Stimulated activated CD4-positive, alpha-beta T cell treated with anti-CD3 and anti-CD28 coated beads, Interleukin-15, amount 100 ng/mL, for 1 hour (primary cell): ENCODE measurements at places on chromosomes 11 and 22.

GRCh38 chr22:20223421-20224255 lies 44.5 kb downstream of the RTN4R start:
- no peak for DNase-seq

- no peak for DNase-seq
Measured at GRCh38 chr22:19109198-19110063, 12.8 kb downstream of the DGCR2 start.

GRCh38 chr22:19149991-19150390 lies at the start of gene GSC2:
Gene GSC2, minus strand, starts transcription at chr22:19150292. Its CDS starts 9 bp downstream, at chr22:19150283.
- no peak for DNase-seq

- DNase-seq, result no peak
Measured at GRCh38 chr11:67496113-67496512, 9.1 kb downstream of the PITPNM1 start.

DNA sequence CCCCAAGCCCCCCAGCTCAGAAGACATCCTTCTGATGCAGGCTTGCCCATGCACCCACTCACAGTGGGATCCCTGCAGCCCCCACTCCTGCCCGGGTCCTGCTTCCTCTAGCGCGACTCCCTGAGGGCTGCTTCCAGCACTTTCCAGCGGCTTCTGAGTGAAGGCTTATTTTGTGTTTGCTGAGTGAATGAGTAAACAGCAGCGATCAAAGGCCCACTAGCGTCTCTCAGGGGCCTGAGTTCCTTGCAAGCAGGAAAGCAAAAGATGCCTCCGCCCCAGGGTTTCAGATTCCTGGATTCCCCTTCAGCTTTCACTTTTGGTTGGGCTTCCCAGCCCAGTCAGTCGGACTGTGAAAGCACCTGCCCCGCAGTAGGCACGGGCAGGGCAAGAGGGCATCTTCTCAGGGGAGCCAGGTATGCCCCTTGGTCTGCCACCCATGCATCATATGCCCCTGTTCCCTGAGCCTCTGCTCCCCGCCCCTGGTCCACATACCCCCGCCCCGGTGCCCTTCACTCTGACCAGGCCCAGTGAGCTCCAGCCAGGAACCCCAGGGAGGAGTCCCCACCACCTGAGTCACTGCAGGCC lies 9.2 kb downstream of the FADD start:
- DNase-seq, result no peak

DNA sequence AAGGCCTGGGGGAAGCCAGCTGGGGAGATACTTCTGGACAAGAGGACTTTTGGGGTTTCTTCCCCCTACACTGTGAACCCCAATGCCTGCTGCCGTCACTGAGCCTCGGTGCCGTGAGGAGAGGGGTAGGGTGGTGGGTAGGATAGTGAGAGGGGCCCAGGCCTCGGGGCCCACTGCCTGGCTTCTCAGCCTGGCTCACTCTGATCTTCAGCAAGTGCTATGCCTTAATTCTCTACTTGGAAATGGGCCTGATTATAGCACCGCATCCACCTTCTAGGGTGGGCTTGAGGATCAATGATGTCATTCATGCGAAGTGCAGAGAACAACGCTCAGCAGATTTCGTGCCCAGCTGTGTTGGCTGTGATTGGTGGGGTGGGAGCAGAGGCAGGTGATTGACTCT lies 76.7 kb upstream of the NECTIN1 start:
- no peak for DNase-seq

GRCh38 chr11:122717264-122717867 lies 61.8 kb downstream of the UBASH3B start:
- DNase-seq, result no peak

DNA sequence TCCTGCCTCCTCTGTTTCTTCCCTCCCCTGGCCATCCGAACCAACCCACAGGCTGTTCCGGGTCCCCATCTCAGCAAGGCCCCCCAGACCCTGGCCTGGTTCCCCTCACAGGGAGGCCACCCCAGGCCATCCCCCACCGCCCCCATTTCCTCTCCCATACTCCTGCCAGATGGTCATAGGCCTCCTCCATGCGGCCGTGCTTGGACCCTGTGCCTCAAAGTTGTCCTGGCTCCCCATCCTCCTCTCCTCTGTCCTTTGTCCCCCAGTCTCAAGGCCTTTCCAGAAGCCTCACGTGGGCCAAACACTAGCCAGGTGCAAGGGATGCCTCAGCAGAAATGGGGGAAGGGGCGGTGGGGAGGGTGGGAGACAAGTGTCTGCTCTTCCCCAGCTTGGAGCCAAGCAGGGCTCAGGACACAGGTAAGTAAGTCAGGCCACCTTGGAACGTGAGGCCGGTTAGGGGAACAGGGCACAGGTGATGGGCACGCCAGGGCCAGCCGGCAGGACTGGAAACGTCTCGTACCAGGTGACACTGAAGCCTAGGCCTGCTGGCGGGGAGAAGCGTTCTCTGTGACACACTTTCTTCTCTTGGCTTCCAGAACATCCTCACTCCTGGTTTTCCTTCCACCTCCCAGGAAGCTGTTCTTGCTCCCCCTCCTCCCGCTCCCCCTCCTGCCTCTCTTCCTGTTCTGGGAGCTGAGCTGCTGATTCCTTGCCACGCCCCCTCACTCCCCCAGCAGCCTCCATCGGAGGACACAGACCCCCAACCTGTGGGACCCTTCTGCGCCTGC lies 31.5 kb upstream of the SLC22A12 start:
- no peak for DNase-seq

DNA sequence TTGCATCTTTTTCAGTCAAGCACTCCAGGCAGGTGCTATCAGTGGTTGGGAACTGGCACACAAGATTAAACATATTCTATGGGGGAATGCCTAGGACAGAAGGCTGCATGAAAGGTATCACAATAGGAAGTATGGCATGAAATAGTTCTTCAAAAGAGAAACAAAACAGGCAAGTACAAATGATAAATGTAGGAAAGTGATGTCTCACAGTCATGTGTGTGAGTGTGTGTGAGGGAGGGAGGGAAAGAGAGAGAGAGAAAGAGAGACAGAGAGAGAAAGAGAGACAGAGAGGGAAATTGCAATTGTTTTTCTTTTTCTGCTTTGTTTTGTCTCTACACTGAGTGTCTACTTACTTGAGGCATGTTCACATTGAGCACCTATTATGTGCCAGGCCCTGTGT lies 456.3 kb downstream of the MIAT start:
- no peak for DNase-seq

GRCh38 chr22:29302681-29303465 lies 3.6 kb upstream of the GAS2L1 start:
- DNase-seq, result no peak

DNA sequence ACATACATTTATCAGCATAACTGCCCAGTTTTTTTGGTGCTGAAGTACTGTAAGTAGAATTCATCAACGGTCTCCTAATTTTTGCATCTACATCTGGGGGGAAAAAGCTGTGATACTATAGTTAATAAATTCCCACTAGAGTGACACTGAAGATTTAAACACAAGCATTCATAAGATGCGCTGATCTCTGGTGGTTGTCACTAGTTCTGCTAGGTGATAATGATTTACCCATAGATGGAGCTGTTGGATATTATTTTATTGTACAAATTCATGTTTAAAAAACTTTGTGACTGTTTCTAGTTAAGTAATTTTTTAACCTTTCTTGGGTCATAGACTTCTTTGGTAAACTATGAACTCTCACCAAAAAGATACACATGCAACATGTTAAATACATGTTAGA lies 106.6 kb downstream of the EMSY start:
- no peak for DNase-seq

DNA sequence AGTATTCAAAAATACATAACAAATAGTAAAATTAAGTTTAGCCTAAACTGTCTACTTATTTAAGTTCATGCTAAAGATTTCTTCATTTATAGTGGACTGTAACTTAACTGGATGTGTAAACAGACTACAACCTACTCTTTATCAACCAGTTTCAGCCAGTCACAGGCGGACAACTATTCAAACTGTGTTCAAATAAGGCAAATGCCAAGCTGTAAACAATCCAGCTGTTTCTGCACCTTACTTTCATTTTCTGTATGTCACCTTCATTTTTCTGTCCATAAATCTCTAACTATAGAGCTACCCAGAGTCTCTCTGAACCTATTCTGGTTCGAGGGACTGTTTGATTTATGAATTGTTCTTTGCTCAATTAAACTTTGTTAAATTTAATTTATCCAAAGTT lies 992.8 kb downstream of the DLG2 start:
- DNase-seq, result no peak

DNA sequence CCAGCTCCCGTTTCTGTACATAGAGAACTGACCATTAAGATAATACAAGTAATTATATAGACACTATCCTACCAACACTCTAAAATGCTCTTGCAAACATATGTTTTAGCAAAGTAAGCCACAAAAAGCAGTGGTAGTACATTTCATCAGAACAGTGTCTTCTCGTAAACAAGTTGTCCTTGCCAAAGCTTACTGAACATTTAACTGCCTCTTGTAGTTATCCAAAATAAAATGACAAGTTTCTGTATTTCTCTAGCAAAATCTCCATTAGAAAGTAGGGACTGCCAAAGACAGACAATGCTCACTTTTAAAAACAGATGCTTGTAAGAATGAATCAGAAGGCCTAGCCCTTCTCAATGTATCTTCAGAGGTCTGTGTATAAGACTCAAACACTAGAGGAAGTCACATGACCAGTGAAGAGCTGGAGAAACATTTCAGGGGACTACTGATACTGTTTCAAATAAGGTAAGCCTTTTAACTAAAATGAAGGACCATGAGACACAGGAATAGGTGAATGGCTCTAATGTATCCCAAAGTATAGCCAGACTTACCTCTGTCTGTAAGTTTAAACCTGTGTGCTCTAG lies 7.8 kb upstream of the ZC3H12C start:
- DNase-seq, result no peak

- DNase-seq, result no peak
Measured at GRCh38 chr22:46428602-46429324, 93.2 kb downstream of the TRMU start.

DNA sequence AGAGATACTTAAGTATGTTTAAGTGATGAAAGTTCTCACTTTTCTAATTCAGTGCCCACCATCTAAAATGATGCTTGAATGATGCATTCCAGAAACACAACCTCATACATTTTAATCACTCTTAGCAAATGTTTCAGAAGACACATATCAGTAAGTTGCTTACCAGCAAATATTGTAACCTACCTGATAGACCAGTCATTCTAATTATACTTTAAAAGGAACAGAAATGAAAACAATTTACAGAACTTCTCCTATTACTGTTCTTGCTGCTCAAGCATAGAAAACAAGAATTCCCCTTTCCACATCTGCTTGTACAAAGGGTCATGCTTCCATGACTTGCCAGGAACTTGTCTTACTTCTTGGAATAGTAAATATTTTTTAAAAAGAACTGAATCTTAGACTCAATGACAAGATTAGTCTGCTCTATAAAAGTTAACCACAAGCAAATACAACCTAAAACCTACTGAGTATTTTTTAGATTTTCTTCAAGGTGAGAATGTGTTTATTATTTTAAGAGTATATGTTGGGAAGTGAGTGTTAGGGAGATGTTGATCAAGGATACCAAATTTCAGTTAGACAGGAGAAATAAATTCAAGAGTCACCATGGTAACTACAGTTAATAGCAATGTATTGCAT lies 82.0 kb upstream of the SC5D start:
- DNase-seq, result no peak

- DNase-seq, result no peak
Measured at GRCh38 chr11:2248762-2249161, 21.6 kb downstream of the ASCL2 start.

DNA sequence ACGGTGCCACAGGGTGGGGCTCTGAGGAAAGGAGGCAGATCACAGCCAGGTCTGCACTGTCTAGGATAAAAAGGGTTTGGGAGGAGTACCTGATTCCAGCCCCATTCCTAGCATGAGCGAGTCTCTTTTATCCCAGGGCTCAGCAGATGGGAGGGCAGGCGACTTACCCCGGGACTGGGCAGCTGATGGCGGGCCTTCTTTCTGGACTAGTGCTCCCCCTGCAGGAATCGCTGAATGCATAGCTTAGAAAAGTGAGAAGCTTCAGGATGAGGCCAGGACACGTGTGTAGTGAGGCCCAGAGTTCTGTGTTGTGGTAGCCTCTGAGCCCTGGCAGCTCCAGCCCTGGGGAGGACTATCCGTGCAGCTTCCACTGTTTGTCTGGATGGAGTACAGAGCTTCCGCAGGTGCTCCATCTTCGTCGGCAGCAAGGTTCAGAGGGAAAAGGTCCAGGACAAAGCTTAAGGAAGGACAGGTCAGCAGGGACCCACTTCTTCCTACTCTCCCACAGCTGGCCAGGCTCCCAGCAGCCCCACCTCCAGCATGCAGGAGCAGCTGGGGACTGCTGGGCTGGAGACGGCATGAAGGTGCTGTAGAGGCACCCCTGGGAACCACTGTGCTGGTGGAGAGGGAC lies 30.4 kb downstream of the COMMD9 start:
- no peak for DNase-seq

DNA sequence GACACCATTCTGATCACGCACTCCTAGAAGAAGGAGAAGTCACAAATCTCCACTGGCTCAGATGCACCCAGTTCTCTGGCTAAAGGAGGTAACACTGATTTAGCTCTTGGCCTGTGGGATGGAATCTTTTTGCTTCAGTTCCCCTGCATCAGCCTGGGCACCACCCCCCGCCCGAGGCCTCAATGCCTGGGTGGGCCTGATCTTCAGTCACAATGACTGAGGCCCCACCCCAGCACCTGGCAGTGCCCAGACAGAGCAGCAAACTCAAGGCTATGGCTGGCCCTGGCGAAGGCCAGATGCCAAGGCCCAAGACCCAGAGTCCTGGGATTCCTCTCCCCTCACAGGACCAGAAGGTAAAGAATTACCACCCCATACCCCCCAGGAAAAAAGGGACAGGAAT lies 5.0 kb downstream of the CYB561A3 start:
- no peak for DNase-seq

- no peak for DNase-seq
Measured at GRCh38 chr22:30186041-30186440, 60.5 kb downstream of the LIF start.

DNA sequence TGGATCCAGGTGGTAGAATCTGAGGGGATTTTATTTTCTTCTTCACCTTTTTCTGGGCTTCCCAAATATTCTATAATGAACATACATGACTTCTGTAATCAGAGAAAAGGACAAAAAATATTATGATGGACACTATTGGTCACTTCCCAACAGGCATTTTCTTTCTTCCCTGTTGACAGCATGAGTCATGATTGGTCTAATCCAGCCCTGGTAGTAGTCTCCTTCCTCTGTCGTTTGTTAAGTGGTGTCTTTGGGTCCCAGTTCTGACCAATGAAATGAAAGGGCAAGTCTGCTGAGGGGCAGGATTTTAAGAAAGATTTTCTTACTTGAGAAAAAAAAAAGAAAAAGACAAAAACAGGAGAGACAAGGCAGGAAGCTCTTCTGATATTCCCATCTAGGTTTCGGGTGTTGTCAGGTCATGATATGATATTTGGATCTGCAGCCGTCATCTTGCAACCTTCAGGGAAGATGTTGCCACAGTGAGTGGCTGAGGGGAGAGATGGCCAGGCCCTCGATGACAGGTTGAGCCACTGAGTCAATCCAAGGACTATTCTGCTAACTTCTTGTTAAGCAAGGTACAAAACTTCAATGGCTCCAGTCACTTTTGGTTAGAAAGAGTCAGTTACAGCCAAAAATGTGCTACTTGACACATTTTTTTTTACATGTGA lies 23.3 kb upstream of the PLEKHB1 start:
- DNase-seq, result no peak

- DNase-seq, result peak; percentile 61
Measured at GRCh38 chr22:37696657-37697537, at the start of gene TRIOBP. Gene TRIOBP, plus strand, starts transcription at chr22:37697048. Its CDS starts 4,318 bp downstream, at chr22:37701366.

- DNase-seq, result no peak
Measured at GRCh38 chr11:34064291-34064690, 12.8 kb downstream of the CAPRIN1 start.
